ENCODE measurements at places on chromosomes 11 and 22.

GRCh38 chr11:72228844-72229231, 4.3 kb downstream of the INPPL1 start:
- DNase-seq: no peak

DNA sequence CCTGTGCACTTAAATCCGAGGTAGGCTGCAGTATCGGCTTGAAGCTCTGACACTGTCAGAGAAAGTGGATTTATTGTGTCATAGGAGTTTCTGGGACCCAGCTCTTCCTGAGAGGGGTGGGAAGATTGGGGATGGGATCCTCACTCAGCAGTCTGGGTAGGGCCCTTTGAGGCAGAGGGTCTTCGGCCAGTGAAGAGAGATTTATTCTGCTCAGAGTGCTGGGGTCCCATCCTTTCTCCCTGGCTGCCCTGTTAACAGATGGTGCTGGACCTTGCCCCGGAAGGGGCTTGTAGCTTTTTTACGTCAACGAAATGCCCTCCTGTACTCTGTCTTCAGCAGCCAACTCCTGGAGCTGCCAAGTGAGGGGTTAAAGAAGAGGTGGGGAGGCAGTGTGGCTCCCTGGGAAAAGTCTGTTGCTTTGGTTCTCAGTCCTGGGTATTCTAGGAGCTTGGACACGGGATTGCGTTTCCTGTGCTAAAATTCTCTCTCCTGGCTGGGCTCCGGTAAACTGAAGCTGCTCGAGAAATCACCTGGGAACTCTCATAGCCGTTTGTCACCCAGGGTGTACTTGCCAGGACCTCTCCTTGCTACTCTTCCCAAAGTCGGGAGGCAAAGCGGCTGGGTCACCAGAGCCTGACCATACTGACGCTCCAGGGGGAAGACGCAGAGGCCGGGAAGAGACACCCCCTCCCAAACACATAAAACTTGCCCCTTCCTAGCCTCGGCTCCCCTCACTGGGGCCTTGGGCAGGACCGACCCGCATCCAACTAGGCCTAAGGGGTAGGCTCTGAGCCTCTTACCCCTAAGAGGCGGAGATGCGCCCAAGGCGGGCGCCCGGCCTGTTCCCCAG, 806 bp upstream of the SMDT1 start:
- DNase-seq: no peak

DNA sequence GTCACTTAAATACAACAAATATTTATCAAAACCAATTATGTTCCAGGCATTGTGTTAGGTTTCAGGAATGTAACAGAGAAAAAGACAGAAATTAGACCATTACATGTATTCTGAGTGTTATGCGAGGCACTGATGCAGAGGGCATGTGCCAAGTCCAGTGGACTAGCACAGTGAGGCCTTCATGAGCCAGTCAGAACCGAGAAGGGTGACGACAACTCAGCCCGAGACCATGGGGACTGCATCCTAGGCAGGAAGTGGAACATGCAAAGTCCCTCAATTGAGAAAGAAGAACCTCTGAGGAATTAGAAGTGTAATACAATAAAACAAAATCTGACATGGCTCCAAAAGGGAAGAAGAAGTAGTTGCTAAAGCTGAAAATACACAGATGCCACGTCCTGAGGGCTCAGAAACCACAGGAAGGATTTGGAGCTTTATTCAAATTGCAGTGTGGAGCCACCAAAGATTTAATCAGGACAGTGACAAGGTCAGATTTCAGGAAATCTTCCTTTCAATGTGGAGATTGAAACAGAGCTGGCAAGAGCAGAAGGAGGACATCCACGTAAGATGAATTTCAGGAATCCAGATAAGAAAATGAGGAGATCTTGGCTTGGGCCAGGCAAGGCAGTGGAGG, 529.6 kb downstream of the NTM start:
- peak; percentile 55 for DNase-seq

GRCh38 chr22:40890881-40891280, 29.0 kb upstream of the DNAJB7 start:
- DNase-seq: peak; percentile 26

DNA sequence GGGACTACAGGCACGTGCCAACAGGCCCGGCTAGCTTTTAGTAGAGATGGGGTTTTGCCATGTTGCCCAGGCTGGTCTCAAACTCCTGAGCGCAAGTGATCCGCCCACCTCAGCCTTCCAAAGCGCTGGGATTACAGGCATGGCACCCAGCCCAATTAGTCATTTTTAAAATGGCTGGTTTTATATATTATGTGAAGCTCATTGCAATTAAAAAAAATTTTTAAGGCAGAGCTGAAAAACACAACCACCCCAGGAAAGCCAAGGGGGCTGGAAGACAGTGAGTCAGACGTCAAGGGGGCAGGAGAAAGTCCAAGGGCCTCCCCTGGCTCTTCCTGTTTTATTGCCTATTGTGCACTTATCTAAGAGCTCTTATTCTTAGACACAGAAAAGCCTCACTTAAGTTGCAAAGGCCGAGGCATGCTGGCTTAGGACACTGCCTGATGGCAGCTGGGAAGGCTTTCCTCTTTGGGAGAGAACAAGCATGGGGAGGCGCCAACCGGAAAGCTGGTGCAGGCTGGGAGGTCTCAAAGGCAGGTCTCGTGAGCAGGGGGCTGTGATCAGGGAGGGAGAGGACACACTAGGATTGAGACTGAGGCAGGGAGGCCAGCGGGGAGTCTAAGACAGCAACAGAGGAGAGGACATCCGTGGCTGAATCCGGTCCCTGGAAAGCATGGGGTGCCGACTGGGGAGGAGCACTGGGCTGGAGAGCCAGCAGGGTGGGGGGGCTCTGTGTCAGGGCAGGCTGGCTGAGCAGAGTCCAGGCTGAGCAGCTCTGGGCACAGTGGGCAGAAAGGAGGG, 11.1 kb upstream of the OSM start:
- DNase-seq: peak; percentile 86

GRCh38 chr11:17389211-17389956, 925 bp upstream of the KCNJ11 start:
- no peak for DNase-seq

Measured in RPMI7951 (cell line).